ENCODE measurements at places on chromosomes 16 and 17.

GRCh38 chr17:6823011-6823442 lies 8.5 kb downstream of the TEKT1 start:
- no peak for DNase-seq

- DNase-seq = no peak
Observed at GRCh38 chr17:78273813-78274212, 42.4 kb downstream of the TMEM235 start.

DNA sequence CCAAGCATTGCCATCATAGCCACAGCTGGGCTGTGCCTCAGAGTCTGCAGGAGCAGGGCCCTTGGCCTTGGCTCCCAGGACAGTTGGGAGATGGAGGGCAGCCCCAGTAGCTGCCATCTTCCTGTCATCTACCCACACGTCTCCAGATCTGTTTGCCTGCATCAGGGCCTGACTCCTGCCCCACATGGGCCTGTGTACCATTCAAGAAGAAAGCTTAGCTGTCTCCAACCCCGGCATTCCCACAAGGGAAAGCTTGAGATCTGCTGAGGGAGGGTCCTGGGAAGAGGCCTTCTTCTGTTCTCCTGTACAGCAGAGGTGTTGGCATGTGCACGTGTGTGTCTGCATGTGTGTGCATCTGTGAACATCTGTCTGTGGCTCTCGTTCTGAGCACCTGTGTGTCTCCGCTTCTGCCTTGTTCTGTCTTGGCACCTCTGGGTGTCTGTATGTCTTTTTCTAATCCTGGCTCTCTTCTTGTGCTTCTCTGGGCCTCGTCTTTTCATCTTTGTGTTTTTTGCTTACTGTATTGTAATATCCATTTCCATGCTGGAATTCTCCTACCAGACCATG lies 122.2 kb downstream of the MRM1 start:
- DNase-seq = no peak

- DNase-seq = peak; percentile 0
Observed at GRCh38 chr16:79328402-79329165, 272.0 kb downstream of the MAF start.

DNA sequence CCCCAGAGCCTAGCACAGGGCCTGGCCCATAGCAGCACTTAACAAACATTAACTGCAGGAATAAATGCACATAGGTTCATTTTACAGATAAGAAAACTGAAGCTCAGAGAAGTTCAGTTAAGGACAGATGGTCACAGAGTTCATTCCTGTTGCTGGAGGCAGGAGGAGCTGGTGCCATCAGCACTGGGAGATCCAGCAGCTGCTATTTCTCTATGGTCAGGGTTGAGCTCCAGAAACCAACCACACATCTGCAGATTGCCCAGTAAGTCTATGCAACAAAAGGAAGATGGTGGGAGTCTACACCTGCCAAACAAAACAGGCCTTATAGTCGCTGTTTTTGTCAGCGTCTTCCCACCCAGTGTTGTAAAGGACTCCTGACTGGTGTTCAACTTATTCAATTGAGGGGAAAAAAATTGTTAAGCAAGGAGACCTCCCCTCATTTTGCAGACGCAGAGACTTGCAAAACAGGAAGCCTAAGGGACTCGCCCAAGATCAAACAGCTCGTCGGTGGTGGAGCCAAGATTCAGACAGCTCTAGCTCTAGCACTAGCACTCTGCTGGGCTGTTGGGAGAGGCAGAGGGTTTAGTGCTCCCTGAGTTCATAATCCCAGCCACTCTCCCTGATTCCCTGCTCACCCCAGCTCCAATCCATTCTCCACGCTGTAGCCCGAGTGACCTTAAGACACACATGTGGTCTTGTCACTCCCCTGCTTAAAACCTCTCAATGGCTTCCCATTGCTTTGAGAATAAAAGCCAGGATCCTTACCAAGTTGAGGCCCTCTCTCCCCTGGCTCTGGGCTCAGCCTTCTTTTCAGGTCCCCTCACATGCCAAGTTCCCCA lies 9.0 kb downstream of the NOG start:
- DNase-seq = peak; percentile 72

All from NCI-H82 (cell line).